ENCODE measurements at places on chromosomes 7 and 10.

DNA sequence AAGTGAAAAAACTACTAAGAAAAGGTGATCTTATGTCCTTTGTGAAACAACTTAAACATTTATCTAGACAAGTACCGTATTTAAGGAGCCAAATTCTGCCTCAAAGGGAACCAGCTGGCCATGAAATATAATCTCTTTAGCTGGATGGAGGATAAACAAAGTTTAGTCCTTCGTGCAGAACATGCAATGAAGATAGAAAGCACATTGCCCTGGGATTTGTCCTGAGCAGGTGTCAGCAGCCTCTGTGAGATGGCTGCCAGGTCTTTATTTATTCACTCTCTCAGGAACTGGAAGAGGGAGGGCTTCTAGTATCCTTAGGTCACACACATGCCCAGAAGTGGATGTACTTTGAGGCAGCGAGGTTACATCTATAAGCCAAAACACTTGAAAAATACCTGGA is 57.4 kb upstream of the CASD1 start:
- DNase-seq: no peak

DNA sequence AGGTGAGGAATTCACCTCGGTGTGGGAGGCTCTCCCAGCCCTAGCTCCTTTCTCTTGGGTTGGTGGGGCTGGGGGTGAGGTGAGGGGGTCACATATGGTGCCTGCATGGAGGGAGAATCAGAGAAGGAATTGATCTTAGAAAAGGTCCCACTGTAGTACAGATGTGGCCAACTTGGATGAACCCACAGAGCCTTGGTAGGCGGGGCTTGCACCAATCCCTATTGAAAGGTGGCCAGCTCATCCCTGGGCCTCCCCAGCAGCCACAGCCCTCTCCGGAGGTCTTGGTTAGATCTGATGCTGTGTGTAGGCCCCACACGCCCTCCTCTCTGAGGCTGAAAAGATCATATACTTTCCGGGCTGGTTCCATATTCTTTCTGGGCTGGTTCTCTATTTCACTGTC is 19.0 kb downstream of the HKDC1 start:
- no peak for DNase-seq

DNA sequence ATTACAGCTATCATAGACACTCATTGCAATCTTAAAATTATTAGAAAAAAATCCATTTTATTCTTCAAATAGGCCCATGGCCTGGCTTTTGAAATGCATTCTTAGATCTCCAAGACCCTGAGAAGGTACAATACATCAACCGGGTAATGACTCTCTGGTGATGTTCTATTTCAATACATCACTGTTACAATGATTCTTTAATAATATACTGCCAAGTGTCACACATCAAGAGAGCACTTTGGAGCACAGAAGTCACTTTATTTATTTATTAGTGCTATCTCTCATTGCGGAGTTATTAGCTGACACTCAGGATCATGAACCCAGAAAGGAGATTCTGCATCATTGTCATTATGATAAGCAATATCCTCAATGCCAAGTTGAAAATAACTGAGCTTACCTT is 748.5 kb upstream of the MBL2 start:
- no peak for DNase-seq

GRCh38 chr7:140230516-140230860 is 53.7 kb upstream of the KDM7A start:
- peak; percentile 76 for DNase-seq
